ENCODE measurements at places on chromosomes 3 and 15. TPM values are rescaled to one million over a fixed set of nuclear protein-coding genes. Genes with fewer than 3 reads are reported as not detected.
A peak's percentile ranks its signal among the peaks of the same experiment; 100 is the strongest.

DNA sequence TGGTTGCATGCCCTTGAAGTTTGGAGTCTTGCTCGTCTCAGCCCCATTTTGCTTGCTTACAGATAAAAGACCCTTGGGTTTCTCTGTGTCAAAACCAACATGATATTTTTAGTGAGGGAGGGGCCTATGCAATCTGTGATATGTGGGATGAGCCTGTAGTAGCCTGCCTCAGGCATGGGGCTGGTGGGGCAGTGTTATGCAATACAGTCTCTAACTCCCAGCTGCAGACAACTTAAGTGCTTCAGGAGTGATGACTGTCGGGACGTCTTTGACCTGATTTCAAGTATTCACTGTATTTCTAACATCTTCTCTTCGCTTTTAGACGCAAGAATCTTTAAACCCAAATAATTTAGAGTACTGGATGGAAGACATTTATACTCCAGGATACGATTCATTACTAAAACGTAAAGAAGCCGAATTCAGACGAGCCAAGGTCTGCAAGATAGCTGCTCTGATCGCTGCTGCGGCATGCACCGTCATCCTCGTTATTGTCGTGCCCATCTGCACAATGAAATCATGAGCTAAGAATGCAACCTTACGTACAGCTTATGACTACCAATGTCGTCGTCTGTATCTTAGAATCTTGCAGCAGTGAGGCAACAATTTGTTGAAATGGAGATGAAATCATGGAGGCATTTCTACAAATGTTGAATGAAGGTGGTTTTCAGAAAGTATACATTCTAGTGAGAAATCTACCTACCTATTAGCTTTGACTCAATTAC lies 35.9 kb downstream of the MINAR1 start:
- no peak for DNase-seq

DNA sequence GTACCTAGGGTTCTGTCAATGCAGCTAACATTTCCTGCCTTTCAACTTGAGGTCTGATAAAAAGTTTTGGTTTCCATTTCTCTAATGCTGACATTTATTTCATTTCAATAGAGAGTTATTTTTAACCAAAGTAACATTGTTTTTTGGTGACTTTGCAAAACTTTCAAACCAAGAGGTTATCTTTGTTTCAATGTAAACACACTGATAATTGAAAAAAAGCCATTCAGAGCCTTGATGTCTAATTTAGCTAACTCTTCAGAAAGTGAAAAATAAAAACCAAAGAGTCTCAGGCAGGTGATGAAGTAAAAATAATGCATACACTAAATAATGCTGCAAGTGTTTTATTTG lies 9.6 kb upstream of the TIPARP start:
- no peak for DNase-seq

- DNase-seq: no peak
These were observed 49.7 kb upstream of the TSPAN3 start for GRCh38 chr15:77120576-77120975.

- no peak for DNase-seq
These were observed 305.9 kb upstream of the ARRDC4 start for GRCh38 chr15:97654481-97655076.

DNA sequence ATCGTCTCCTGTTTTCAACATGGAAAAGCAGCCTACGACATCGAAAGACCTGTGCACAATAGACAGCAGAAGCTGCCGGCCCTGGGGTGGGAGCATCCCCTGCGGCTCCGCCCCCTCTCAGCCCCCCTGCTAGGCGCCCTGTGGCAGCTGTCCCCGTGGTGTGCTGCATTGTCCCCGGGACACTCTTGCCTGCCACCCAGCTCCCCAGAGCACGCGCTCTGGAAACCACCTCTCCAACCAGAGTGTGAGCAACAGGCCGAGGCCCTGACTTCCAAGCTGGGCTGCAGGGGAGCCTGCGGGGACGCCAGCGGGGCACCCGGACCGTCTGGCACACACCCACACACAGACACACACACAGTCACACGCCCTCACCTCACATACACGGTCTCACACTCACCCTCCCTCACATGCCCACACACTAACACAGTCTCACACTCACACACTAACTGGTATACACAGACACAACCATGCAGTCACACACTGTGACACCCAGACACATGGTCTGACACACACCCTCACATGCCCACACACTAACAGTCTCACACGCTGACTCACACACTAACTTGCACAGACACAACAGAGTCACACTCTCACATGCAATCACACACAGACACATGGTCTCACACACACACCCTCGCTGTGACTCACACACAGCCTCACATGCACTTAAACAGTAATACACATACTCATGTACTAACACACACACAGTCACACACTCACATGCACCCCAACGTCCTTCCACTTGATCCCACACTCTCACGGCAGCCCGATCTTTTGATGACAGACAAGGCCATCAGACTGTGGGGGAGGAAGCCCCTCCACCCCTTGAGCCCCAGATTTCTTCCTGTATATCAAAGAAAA lies 94.7 kb downstream of the OCA2 start:
- no peak for DNase-seq

GRCh38 chr15:32659340-32660155 lies 18.0 kb downstream of the SCG5 start:
- DNase-seq: peak; percentile 84

- DNase-seq: peak; percentile 31
These were observed 20.2 kb upstream of the DIPK2A start for GRCh38 chr3:143951351-143951971.

- peak; percentile 80 for DNase-seq
These were observed 37.2 kb downstream of the BHLHE40 start for GRCh38 chr3:5016211-5017161.

GRCh38 chr15:93986400-93986984 lies 244.9 kb upstream of the MCTP2 start:
- DNase-seq: peak; percentile 31

- no peak for DNase-seq
These were observed 184.6 kb downstream of the GOLGA6L6 start for GRCh38 chr15:20356911-20357480.

DNA sequence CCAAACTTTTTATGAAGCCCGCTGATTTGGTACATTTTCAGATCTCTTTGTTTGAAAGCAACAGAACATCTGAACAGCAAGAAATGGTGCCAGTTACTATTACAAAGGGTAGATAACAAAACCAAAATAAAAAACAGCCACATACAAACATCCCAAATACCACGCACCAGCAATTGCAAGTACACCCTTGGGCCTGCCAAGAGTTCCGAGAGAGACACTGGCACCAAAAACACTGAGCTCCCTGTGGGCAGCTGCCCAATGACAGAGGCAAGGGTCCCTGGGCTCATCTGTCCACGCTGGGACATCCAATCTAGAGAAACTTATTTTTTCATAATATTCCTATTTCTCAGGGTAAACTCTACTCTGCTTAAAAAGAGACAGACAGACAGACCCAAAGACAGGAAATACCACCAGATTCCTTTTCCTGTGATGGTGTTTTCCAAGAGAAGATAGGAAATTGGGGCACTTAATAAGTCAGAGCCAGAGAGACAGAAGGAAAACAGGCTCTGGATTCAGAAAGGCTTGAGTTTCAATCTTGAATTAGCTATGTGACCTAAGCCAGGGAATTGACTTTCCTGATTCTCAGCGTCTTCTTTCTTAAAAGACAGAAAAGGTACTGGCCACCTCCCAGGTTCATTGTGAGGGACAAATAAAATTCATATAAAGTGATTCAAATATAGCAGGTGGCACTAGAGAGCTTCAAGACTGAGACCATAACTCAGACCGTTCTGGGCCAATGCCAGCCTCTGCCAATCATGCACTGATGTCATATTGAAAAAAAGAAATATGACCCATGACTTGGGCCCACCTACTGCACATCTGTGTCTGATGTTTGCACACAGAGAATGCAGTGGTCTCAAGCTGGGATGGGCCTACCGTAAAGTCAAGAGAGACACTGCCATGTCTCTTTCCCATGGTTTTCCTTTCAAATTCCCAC lies 61.3 kb downstream of the FOXP1 start:
- DNase-seq: no peak

The ZNF774 gene
- 3.7 TPM for total RNA-seq

The POPDC2 gene
- total RNA-seq: not detected

The PXK gene
- total RNA-seq: 53.8 TPM

The MESP2 gene
- 1.8 TPM for total RNA-seq

The A4GNT gene
- not detected for total RNA-seq

The PTH1R gene
- not detected for total RNA-seq

The SNRPN gene
- total RNA-seq: 81.6 TPM

The CKMT1B gene
- total RNA-seq: not detected
